NAMALWA (cell line): ENCODE measurements at places on chromosomes 2 and 18.
A peak's percentile ranks its signal among the peaks of the same experiment; 100 is the strongest.

GRCh38 chr2:99032786-99033185 is 96.8 kb upstream of the CRACDL start:
- DNase-seq, result no peak

DNA sequence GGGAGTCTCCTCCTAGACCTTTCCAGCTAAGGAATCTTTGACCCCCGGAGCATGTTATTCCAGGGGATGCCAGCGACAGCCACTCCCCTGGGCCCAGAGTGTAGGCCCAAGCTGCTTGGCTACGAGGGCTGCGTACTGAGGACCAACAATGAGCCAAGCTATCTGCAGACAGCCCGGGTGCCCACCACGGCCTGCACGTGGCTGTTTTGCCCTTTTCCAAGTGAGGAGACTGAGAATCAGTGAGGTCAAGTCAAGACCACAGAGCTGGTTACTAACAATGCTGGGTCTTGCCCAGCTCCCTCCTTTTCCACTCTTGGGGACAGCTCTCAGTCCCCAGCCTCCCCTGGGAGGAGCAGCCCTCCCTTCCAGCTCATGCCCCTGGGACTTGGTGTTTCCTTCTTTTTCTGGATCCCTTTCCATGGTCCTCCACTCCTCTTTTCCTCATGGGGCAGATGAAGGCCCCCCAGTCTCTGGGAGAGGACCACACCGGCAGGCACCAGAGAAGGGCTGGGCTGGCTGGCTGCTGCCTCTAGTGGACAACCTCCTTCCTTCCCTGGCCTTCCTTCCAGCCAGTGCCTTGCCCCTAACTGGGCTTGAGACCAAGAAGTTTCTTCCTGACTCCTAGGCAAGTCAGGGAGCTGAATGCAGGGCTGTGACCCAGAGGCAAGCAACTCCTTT is 550 bp upstream of the MALL start:
- no peak for DNase-seq

DNA sequence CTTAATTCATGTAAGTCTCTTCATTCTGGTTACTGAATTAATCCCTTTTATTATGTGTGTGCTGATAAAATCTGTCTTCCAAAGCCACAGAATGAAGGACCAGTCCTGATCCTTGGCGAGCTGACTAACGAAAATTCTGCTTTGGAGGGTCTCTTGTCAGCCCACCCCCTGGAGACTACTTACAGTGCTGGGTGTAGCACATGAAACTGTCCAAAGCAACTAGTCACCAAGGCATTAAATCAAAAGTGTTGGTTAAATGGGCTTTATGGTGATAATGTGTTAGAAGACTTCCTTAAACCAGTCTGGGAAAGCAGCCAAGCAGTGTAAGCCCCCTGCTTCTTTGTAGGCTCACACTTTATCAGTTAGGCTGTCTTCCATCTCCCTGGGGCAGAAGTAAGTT is 420.2 kb downstream of the SUCLG1 start:
- DNase-seq, result no peak

DNA sequence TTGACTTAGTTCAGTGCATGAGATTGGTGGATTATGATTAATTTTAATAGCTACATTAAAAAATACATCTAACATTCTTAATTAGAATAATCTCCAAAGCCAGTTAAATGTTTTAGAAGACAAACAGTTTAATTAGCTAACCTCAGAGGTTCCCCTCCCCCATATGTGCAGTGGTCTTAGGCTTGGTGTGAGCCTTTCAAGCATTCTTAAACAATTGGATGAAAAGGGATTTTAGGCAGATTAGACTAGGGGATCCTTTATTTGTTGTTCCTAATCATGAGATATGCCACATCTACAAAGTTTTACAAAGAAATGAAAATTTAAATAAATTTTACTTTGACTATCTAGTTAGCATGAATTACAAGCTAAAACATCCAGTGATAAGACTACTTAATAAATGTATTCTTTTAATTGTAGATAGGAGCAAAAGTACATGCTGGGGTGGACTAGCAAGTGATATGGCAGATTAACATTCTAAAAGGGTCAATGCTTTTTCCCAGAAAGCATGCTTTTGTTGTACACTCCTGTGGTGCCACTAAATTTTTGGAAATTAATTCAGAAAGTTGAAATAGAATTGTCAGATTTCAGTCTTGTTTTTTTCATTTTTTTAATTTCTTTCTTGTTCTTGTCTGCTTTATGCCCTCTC is 42.7 kb upstream of the OTX1 start:
- no peak for DNase-seq

DNA sequence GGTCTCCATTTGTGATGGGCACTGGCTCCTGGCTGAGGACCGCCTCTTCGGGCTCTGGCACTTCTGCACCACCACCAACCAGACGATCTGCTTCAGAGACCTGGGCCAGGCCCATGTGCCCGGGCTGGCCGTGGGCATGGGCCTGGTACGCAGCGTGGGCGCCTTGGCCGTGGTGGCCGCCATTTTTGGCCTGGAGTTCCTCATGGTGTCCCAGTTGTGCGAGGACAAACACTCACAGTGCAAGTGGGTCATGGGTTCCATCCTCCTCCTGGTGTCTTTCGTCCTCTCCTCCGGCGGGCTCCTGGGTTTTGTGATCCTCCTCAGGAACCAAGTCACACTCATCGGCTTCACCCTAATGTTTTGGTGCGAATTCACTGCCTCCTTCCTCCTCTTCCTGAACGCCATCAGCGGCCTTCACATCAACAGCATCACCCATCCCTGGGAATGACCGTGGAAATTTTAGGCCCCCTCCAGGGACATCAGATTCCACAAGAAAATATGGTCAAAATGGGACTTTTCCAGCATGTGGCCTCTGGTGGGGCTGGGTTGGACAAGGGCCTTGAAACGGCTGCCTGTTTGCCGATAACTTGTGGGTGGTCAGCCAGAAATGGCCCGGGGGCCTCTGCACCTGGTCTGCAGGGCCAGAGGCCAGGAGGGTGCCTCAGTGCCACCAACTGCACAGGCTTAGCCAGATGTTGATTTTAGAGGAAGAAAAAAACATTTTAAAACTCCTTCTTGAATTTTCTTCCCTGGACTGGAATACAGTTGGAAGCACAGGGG is 5.5 kb downstream of the TMEM37 start:
- DNase-seq, result no peak

- no peak for DNase-seq
These were observed 23.2 kb upstream of the CNTNAP5 start for GRCh38 chr2:124001696-124002430.

- DNase-seq, result no peak
These were observed 124.4 kb downstream of the ASB1 start for GRCh38 chr2:238551091-238551490.

DNA sequence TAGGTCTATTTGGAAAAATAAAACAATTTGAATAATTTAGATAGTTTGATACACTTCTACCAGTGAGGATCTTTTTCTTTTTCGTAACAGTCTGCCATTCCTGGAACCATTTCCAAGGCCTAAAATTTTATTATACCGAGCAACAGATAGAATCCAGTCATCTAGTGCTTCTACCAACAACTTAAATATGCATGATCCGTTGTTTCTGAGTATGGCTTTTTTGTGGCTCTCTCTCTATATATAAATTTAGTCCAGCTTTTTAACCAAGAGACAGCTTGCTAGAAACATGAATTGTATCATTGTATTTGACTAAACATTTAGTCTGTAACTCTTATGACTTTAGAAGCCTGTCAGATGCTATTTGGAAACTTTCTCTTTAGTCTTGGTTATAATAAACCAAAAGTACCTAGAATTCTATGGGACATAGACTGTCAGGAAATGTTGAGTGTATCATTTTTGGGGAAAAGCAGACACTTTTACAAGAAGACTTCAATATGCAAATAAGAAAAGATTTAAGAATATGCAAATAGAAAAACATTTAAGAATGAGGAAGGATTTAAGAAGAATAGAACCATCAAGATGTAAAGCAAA is 161.4 kb downstream of the ZEB2 start:
- DNase-seq, result no peak

- DNase-seq, result no peak
These were observed 6.2 kb upstream of the PER2 start for GRCh38 chr2:238294393-238295143.

DNA sequence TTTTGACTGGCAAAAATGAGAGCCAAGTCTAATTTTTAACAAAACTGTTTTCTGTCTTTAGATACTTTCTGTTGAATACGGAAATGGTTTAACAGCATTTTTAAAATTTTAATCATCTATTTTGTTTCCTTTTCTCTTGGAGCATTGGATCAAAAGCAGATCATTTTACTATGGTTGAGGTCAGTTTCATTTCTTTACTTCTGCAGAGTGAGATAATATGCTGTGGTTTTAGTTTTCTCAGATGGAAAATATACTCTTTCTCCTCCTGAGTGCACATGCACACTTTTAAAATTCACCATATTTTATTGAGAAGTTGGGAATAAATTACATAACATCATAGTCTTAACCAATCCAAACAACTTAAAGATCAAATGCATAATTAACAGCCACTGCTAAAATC is 283.3 kb downstream of the SLC8A1 start:
- DNase-seq, result no peak

GRCh38 chr2:120429586-120430500 is 83.9 kb downstream of the INHBB start:
- no peak for DNase-seq

GRCh38 chr2:4690913-4691312 is 987.5 kb downstream of the DCDC2C start:
- no peak for DNase-seq

- no peak for DNase-seq
These were observed 157.9 kb downstream of the GULP1 start for GRCh38 chr2:188449561-188449960.

DNA sequence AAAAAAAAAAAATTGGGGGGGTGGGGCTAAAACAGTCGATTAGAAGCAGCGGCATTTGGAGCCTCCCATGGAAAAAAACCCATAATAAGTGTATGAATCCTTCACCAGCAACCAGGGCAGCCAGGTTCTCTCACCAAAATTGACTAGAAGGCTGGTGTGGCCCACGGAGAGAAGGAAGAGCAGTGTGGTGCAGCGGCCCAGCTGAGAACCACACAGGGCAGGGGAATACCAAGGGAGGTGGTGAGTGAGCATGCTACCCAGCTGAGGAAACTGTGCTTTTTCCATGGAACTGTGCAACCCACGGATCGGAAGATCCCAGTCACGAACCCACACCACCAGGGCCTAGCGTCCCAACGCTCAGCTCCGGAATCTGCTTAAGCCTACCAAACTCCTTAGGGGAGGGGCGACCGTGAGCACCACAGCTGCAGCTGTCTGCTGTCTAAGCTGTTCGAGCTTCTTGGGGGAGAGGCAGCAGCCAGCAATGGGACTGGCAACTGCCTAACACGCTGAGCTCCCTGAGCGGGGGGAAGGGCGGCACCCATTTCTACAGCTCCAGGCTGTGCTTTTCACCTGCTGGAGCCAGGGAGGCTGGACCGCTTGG is 1037.2 kb upstream of the ACVR2A start:
- DNase-seq, result no peak

DNA sequence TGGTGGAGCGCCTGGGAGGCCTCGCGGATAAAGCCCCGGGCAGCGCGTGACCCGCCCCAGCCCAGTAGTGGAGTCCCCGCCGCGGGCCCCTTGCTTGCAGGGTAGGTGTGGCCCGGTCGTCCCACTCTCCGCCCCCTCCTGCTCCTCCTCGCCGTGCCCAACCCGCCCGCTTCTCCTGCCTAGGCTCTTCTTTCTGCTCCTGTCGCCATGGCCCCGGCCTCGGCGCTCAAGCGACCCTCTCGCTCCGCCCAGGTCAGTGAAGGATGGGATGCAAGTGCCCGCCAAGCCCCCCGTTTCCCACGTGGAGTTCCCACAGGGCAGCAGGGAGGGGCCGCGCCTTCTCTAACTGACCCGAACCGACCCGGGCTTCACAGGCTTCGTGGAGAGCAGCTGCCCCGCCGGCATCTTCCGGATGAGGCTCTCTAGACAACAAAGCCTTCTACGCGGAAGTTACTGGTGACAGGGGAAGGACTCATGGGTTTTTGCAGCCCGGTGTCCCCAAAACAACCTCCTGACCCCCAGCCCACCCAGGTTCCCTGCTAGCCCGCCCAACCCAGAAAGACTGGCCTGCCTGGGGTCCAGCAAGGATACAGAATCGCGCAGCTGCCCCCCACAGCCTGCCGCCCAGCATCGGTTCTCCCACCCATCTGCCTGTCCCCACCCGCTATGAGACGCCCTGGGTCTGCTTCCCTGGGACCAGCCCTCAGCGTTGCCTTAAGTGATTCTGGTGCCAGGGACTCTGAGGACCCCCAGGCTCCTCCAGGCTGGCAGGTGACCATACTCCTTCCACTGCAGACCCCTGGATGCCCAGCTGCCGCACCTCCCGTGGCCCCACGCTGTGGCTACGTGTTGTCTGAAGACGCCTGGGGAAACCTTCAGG is 32.8 kb downstream of the TTC32 start:
- DNase-seq, result peak; percentile 22

DNA sequence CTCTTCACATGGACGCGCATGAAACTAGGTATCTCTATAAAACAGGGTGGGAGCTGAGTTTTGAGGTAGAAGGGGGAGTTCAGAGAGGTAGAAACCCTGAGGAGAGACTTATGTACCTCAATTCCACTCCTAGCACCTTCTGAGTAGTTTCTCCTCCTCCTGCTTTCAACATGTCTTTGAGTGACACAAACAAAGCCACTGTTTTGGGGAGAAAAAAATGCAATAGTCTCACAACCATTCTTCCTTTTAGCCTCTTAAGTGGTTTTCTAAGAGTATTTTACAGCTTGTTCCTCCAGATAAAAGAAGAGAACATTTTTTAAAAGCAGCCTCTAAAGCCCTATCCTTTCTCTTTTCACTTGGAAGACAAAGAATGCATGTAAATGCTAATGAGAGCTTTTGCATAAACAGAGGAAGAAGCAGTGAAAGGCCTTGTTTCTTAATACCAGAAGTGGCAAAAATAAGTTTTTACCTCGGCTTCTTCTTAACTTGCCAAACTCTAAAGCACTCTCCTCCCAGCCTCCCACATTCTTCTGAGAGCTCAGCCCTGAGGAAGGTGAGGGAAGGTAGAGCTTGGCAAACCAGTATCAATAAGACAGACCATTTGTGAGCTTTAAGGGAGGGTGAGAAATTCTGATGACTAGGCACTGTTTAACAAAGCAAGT is 1304.4 kb upstream of the ACVR2A start:
- DNase-seq, result no peak

GRCh38 chr2:163801486-163801885 is 65.7 kb upstream of the FIGN start:
- DNase-seq, result no peak

GRCh38 chr2:234348081-234348480 is 148.8 kb downstream of the ARL4C start:
- DNase-seq, result peak; percentile 1

DNA sequence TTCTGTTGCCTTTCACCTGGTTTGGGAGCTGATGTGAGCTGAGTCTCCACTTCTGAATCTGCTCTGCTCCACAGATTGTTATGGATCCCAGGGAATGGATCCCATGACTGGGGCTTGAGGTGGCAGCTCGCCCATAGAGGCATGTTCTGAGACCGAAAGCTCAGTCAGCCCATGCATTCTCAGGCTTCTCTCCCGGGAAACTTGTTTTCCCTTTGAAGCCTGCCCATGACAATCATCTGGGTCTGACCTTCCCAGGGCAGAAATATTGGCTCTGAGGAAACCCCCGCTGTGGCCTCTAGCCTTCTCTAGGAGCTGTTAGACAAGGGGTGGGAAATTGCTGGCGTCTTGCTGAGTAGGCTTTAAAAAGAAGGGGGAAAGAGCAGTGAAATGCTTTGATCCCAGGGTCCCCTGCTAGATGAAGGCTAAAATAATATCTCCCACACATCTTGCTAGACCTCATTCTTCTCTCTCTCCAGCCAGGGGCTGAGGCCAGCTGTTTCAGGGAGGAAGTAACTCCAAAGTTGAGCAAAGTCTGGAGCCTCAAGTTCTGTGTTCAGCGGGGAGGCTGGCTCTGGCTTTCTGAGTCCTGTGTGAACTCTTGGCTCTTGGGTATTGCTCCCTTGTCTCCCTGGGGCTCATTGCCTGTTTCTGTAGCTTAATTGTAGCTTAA is 2.0 kb downstream of the VAMP8 start:
- peak; percentile 43 for DNase-seq
